ENCODE measurements at places on chromosomes 4 and X.
A peak's percentile ranks its signal among the peaks of the same experiment; 100 is the strongest.

DNA sequence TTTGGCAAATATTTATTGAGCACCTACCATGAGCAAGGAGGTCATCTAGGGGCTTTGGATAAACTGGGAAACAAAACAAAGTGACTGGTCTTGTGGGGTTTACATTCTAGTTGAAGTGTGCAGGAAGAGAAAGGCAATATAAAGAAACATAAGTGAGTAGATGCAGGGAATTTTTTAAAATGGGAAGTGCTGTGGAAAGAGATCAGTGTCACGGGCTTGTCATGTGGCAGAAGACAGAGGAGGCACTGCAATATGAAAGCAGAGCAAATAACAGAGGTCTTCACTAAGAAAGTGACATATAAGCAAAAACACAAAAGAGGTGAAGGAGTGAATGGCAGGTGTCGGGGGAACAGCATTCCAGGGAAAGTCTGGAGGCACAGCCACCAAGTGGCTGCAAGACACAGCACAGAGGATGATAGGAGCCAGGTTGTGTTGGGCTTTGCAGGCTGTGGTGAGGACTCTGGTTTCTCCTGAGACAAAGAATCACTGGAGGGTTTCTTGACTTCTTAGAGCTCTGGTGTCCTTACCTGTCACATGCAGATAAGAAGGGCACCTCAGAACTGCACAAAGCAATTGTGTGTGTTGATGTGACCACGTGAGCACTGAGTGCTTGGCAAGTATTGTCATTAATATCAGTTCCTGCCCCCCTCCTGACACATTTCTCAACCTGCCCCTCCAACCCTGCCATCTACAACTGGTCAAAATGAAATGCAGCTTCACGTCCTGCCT, 143.5 kb downstream of the TSPAN5 start:
- DNase-seq = no peak

GRCh38 chr4:161841759-161842158, 322.0 kb downstream of the FSTL5 start:
- no peak for DNase-seq

GRCh38 chr4:4670869-4671268, 129.0 kb upstream of the STX18 start:
- DNase-seq = no peak

GRCh38 chr4:125104616-125105015, 210.1 kb upstream of the FAT4 start:
- no peak for DNase-seq

GRCh38 chr4:7595934-7596461, 161.3 kb upstream of the PSAPL1 start:
- DNase-seq = no peak

GRCh38 chr4:144739511-144740033, 93.6 kb downstream of the HHIP start:
- DNase-seq = no peak

DNA sequence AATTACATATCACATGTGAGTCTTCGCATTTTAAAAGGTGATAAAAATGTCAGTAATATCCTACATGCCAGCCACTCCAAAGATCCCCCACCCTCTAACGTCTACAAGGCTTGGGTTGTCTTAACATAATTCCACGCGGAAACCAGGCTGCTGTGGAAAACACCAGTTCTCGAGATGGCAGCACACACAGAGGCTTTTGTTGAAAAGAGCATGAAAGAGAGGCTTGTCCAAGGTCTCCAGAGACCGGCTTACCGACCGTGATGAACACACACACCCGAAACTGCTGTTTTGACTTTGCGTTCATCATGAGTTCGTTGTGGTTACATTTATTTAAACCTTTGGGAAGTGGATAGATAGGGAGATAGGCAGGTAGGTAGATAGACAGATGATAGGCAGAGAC, 87.9 kb downstream of the CRLF2 start:
- no peak for DNase-seq

GRCh38 chr4:2462218-2462991, 6.5 kb upstream of the RNF4 start:
- DNase-seq = peak; percentile 35

DNA sequence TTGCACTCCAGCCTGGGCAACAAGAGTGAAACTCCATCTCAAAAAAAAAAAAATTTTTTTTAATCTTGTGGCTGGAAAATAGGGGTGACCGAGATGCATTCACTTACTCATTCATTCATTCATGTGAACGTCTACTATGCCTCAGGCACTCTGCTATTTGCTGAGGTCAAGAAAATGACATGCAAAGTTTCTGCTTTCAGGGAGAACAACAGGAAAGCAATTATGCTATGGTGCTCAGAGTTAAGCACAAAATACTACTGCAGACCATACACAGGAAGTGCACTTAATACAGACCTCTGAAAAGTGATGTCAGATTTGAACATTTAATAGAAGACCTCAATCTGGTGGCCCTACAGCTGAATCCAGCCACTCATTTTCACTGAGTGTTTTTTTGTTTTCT, 59.6 kb upstream of the DUSP21 start:
- no peak for DNase-seq

DNA sequence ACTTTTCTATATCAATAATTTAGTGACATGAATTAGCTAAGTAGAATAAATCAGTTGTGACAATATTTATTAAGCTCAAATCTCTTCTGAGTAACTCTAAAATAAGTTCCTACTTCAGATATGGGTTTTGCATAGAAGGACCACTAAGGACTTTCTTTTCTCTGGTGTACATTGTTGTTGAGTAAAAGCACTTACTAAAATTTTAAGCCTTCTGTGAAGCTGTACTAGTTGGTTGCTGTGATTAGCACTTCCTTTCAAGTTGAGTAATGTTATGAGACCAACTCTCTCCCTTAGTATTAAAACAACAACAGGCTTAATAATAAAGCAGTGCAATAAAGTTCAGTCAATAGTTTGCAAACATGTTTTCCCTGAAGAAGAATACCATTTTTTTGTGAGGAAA, 667.4 kb upstream of the NDST4 start:
- no peak for DNase-seq

GRCh38 chr4:78149751-78150542, 92.8 kb downstream of the FRAS1 start:
- no peak for DNase-seq

DNA sequence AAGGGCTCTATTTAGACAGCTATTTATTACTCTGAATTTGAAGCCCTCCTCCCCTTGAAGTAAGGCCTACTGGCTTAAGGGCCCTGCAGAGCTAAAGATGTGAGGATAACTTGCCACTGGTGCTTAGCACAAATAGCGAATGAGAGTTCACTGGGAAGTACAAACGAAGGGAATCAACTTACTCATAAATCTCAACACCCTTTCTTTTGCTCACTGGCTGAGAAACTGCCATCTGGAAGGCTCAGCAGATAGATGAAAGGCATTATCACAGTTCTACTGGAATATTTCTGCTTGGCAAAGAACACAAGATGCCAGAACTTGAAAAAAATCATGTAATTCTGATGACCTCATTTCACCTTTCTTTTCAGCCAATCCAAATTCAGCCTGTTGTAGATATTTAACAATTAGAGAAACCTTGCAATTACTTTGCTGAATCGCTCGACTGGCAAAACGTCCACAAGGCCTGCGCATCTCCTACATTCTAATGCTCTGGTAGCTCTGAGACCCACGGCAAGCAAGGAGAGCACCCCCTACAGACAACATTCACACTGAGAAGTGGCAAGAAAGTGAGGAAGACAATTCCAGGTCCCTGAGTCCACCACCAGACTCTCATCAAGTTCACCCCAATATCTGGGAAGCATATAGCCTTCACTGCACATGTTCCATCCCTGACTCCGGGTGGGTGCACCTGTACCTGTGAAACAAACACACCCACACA, 27.5 kb downstream of the TSPAN5 start:
- no peak for DNase-seq

- no peak for DNase-seq
Measured at GRCh38 chr4:20723463-20723862, 23.2 kb downstream of the PACRGL start.

GRCh38 chrX:40188573-40189417, 91.0 kb upstream of the BCOR start:
- no peak for DNase-seq

DNA sequence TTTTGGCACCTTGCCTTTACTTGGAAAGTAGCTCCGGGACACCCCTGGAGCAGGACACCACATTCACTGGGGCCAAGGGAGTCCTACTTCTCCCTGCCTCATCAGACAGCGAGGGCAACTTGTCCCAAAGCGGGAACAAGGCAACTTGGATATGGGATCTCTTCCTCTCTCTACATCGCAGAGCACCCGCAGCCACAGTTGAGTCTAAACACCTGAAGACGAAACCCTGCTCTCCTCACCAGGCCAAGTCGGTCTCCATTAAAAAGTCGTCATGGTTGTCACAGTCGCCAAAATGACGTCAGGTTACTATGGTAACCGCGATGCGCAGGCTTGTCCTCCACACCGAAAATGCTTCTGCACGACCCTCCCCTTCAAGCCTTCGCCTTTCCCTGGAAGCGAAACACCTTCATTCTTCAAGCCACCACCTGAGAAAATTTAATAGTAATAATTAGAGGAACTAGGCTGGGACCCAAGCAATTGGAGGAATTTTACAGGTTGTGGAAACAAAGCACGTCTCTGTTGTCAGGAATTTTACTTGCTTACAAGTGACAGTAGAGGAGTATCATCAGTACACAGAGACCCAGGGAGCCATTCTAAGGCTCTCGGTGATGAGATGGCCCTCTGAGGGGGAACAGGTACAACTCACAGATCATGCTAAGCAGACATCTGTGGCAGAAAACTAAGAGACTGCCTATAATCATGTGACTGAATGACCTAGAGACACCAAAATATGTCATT, 30.5 kb upstream of the TCEAL4 start:
- no peak for DNase-seq

DNA sequence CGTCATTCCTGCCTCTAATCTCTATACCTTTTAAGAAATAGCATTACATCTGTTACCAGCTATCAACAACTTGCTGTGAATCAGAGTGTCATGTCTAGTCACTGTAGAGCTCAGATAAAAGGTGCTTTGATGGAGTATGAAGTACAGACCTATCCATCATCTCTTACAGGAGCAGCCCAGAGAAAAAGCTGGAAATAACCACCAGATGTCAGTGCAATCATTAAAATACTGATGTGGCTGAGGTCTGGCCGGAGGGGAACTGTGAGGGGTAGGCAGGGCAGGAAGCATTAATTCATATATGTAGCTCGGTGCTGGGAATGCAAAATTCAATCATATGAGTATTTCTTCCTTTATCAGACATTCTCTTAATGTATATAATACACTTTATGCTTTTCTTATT, 100.6 kb downstream of the AKAP4 start:
- DNase-seq = no peak

DNA sequence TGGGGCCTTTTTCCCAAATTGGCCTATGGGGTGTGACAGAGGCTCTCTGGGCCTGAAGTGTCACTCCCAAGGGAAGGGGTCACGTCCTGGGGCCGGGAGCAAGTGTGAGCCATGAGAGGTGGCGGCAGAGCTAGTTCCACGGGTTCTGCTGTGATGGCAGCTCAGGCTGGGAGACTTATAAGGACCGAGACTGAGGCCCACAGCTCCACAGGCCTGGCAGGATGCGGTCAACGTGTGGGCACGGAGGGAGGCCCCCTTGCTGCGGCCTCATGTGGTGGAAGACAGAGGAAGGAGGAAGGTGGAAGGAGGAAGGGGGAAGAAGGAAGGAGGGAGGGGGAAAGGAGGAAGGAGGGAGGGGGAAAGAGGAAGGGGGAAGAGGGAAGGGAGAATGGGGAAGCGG, 7.2 kb upstream of the CPLX1 start:
- no peak for DNase-seq

DNA sequence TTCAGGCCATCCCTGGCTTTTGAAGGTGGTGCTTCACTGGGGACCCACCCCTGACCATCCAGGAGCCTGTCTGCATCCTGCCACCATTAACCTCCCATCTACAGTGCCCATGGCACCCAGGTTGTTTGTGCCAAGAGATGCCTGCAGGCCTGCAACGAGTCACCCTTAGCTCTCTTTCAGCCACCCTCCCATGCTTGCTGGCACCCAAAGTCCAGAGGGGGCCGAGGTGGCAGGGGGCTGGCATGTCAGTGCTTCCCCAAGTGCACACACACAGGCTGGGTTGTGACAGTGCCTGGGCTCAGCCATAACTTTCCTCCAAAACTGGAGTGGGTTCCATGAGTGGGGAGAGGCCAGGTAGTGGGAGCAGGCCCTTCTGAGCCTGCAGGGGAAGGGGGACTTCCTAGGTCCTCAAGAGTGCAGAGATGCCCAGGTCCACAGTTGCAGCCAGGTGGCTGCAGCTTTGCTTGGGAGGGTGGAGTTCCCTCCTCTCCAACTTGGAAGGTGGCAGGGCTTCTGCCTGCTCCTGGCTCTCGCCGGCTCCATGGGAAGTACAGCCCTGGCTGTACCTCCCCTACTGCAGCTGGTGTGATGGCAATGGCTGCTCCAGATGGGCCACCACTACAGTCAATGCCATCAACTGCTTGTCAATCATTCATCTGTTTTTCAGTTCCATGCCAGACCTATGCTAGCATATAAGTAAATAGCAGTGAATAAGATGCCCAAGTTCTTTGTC, 235.9 kb upstream of the GIMD1 start:
- no peak for DNase-seq

- DNase-seq = no peak
Measured at GRCh38 chrX:370963-371745, 15.6 kb downstream of the PPP2R3B start.

DNA sequence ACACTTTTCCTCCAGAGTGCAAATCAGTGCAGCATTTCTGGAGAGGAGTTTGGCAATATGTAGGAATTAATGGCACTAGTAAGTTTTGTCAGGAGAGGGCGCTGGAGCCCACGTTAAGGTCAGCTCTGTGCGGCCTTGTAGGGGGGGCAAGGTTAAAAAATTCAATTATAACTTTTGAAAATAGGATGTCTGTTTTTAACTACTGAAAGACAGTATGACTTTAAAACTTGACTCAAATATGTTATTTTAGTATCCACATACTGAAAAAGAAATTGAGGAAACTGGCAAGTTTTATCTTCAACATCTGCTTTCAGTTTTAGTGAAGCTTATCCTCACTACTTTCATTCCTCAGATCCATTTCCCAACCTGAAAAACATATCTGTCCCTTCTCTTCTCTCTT, 30.9 kb upstream of the HSD17B13 start:
- DNase-seq = no peak

GRCh38 chr4:113446019-113446418, 315.5 kb downstream of the CAMK2D start:
- no peak for DNase-seq

GRCh38 chrX:37455381-37455780, 106.2 kb downstream of the PRRG1 start:
- no peak for DNase-seq

- no peak for DNase-seq
Measured at GRCh38 chr4:40157436-40157835, 39.4 kb upstream of the RHOH start.

GRCh38 chr4:141543176-141543575, 93.2 kb upstream of the IL15 start:
- DNase-seq = no peak

Data from stimulated activated CD4-positive, alpha-beta T cell treated with anti-CD3 and anti-CD28 coated beads, Interleukin-1b, Interleukin-23, amount 100 ng/mL, for 1 hour (primary cell).